ENCODE measurements at places on chromosomes 1 and 21.

DNA sequence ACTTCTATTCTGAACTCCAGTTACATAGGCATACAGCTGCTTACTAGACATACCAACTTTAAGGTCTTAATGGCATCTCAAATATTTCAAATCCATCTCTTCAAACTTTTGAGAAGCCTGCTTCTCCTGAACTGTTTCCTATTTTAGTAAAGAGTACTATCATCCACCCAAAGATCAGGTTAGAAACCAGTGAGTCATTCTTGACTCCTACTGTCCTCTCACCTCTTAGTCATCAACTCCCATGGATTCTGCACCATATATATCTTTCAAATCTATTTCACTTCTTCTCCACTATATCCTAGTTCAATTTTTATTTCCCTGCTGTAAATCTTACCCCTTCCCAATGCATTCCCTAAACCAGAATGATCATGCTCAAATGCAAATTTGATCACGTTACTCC is 18.1 kb upstream of the BEND5 start:
- DNase-seq: no peak

- peak; percentile 32 for DNase-seq
Observed at GRCh38 chr1:153805042-153805745, 30.0 kb downstream of the SLC27A3 start.

DNA sequence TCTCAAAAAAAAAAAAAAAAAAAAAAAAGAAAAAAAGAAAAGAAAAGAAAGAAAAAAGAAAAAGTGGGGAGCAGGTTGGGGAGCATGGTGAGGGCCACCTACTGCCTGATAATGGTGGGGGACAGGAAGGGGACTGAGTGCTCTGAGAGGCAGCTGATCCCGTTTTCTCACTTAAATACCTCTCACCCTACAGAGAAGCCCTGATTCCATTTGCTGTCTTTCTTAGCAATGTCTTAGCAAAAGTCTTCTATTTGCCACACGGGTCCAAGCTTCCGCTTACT is 692 bp upstream of the H6PD start:
- no peak for DNase-seq

DNA sequence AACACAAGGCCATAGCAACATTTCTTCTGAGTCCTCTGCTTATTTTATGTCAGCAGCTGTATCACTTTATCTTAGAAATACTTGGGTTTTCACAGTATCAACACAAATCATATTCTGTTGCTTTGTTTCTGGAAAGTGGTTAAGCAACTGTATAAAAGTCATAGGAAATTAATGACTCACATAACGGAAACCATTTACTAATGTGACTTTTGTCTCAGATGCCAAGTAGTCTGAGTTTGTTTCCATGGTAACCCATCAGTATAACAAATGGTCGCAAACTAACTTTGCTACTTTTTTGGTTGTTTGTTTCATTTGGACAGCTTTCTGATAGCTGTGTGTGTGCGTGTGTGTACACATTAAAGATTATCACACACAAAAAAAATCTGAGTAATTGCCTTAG is 31.1 kb downstream of the EEIG2 start:
- DNase-seq: peak; percentile 71

- no peak for DNase-seq
Observed at GRCh38 chr1:100658716-100659026, 60.9 kb upstream of the VCAM1 start.

DNA sequence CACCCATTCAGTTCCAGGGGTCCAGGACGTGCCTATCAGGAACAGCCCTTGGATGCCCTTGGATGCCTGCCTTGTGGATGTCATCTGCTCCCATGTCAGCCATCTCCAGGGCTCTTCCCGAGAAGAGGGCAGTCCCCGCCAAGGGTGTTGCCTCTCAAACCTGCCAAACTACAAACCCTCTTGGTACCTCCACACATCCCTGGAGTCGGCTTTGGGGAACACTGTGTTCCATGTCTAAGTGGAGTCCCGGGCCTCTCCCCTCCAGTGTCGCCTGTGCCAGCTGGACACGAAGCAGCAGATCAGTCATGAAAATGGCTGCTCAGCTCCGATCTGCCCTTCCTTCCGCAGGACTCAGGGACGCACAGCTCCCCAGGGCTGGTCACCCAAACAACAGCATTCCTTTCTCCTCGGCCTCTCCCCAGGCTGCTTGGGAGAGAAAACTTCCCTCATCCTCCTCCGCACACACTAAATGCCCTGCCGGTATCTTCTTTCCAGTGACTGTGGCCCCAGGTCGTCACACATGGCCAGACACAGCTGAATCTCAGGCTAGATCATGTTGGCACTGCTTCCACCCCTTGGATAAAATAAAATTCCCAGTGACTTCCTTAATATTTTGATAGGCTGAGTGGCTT is 53.4 kb downstream of the GALNT2 start:
- no peak for DNase-seq

- no peak for DNase-seq
Observed at GRCh38 chr1:170196490-170197236, 50.9 kb downstream of the NTMT2 start.

GRCh38 chr1:201408176-201408833 is 9.2 kb upstream of the LAD1 start:
- DNase-seq: peak; percentile 77

- no peak for DNase-seq
Observed at GRCh38 chr1:244252211-244252610, 199.5 kb downstream of the ADSS2 start.

DNA sequence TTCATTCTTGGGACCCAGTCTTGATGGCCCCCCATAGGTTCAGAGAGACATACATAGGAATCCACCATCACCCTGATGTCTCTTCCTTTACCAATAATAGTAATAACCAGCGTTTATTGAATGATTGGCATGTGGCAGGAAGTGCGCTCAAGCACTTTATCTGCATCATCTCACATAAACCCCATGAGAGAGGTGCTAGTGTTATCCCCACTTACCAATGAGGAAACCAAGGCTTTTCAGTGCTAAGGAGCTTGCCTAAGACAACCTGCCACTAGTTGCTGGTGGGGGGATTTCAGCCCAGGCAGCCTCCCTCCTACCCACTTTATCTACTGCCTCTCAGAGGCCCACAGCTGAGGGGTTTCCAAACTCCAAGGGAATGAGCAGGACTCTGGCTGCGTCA is 7.7 kb downstream of the LGR6 start:
- DNase-seq: no peak

DNA sequence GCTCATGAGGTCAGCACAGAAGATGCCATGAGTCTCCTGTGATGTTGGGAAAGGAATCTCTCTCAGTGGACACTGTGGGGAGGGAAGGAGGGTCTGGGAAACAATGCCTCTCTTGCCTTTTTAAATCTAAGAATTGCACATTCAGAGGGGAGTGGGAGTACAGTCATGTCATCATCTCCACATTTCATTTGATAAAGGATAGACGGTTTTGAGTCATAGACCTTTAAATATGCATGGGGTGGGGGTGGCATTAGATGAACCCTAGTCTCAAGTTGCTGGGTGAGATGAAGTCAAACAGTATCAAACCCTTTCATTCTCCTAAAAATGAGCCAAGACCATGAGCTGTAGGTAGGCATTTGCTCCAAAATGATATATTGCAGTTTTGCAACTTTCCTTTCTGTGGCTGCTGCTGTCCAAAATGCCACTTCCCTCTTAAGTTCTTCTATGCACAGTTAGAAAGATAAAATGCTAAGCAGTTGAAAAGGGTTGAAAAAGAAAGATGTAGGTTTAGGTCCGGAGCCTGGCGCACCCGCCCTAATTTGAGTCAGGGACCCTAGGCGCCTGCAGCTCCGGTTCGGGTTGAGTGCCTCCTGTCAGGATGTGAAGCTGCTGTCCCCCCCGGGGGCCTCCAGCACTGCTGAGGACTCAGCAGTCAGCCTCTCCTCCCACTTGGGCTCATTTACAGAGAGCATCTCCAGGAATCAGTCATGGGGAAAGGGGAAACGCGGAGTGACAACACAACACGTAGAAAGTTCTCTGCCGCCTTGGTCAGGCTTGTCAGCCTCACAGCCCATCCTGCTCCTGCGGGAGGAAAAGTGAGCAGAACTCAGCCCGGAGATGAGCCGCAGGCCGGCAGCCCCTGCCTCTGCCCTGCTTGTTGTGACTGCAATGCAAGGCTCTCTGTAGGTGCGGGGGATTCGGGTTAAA is 479.3 kb upstream of the RUNX1 start:
- no peak for DNase-seq

GRCh38 chr1:52249831-52250230 is 107.9 kb downstream of the ZFYVE9 start:
- DNase-seq: no peak

GRCh38 chr1:64038119-64038518 is 165.3 kb upstream of the UBE2U start:
- no peak for DNase-seq

GRCh38 chr1:182183606-182184005 is 122.1 kb upstream of the ZNF648 start:
- no peak for DNase-seq

DNA sequence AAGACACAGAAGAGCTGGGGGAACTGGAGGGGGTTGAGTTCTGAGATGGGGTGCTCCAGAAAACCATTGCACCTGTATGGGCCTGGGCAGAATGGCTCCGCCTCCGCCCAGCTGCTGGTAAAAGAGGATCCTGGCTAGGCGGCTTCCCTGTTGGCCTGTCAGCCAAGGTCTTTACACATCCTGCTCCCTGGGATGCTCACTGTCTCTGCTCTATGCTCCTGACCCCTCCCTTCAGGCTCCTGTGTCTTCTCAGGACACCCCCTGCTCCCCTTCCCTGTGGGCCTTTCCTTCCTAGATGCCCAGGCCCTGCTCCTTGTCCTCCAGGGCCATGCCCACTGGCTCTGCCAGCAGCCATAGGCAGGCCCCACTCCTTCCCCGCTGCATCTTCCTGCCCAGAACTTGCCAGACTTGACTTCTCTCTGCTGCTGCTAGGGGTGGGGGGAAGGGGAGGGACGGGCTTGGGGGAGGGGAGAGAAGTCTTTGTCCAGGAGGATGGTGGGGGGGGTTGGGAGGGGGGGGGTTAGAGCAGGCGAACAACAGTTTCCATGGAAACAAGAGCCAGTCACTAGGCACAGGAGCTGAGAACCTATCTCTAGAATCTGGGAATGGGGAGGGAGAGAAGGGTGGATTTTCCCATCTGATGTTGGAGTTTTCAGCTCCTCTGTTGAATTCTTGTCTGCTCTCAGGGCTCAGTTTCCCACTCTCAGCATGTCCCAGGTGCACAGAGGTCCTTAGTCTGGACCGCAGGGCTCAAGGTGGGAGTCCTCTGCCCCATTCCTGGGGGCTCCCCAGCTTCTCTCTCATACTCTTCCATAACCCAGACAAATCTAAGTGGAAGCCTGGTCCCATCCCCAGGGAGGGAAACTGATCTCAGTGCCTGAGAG is 10.6 kb downstream of the CELSR2 start:
- no peak for DNase-seq

GRCh38 chr1:207499573-207499972 is 3.6 kb downstream of the CR1 start:
- peak; percentile 68 for DNase-seq

GRCh38 chr1:210027994-210028393 is 90.0 kb downstream of the SYT14 start:
- DNase-seq: no peak

- DNase-seq: peak; percentile 41
Observed at GRCh38 chr1:154802982-154803920, 66.8 kb downstream of the KCNN3 start.

- no peak for DNase-seq
Observed at GRCh38 chr1:26780344-26780957, 7.3 kb upstream of the PIGV start.

GRCh38 chr1:24929398-24930259 is 447 bp downstream of the RUNX3 start:
- no peak for DNase-seq

DNA sequence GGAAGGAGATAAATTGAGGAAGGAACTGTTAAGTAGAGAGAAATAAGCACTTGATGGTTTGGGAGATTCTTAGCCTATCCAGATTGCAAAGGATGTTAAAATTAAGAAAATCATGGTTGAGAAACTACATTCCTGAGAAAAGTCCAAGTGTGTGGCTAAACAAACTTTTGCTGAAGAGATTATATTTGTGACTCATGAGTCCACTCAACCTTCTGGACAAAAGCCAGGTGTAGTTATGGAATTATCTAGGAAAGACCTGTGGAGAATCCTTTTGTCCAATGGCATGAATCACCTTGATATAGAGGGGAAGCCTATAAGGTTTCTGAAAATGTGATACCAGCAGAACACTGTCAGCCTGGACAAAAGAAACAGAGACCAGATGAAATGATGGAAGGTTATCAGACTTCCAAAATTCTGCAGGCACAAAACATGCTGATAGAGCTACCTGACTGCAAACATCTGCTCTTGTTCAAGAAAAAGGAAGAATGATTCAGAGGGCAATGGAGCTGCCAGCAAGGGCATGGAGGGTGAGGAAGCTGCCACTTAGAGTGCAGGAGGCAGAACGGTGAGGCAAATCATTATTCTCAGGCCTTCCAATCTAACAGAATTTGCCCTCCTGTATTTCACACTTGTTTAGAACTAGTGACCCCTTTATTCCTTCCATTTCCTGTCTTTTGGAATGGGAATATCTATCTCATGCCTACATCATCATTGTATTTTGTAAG is 300.6 kb upstream of the PRMT6 start:
- no peak for DNase-seq

- DNase-seq: no peak
Observed at GRCh38 chr1:227532019-227532619, 31.2 kb upstream of the ZNF678 start.

DNA sequence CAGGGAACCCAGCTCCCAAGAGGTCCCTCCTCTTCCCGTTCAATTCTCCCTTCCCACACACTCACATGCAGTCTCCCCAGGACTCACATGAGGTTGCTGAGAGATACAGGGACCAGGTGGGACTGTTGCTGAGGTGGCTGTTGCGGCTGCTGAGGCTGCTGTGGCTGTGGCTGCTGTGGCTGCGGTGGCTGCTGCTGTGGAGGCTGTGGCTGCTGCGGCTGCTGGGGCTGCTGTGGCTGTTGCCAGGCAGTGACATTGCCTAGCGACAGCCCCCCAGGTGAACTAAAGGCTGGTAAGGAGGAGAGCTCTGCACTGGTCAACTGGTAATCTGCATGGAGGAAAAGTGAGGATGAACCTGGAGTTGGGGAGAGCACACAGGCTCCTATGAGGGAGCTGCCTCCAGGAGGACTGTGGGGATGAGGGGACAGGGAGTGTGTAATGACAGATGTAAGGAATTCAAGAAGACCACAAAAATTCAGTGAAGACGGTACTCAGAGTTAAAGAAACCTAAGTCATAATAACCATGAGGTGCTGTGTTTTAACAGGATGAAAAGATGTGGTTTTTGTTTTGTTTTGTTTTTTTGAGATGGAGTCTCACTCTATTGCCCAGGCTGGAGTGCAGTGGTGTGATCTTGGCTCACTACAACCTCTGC is 31.8 kb downstream of the MEF2D start:
- no peak for DNase-seq
